Forelimb muscle (tissue), 1 donor: ENCODE measurements at places on chromosomes 3 and 15.

- no peak for DNase-seq
Observed at GRCh38 chr3:24222165-24222805, 272.4 kb downstream of the THRB start.

GRCh38 chr3:53139906-53140846 is 9.9 kb upstream of the RFT1 start:
- no peak for DNase-seq

DNA sequence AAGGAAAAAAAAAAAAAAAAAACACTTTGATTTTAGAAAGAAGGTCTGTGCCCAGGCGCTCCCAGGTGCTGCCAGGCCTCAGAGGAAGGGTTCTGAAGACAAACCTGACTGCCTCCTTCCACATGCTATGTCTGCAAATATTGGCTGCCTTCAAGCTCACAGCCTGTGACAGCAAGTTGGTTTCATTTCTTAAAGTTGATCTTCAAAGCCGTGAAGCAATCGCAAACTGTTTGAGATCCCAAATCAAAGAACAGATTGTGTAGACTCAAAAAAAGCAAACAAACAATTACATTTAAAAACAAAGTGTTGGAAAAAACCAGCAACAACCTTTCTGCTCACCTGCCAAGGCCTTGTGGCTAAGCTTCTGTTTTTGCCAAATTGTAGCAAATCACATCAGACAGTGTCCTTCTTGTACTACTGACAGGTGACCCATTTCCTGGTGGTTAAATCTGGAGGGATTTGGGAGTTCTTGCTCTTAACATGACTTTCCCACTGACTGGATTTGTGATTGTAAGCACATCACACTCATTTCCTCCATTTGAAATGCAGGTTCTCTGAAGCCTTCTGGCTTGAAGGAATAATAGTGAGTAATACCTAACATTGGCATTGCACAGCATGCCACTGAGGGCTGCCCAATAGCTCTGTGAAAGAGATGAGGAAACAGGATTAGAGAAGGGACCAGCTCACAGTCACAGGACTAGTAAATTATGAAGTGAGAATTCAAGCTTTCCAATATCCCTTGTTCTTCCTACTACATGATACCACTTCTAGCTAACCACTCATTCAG is 502.4 kb downstream of the LPP start:
- DNase-seq: no peak

DNA sequence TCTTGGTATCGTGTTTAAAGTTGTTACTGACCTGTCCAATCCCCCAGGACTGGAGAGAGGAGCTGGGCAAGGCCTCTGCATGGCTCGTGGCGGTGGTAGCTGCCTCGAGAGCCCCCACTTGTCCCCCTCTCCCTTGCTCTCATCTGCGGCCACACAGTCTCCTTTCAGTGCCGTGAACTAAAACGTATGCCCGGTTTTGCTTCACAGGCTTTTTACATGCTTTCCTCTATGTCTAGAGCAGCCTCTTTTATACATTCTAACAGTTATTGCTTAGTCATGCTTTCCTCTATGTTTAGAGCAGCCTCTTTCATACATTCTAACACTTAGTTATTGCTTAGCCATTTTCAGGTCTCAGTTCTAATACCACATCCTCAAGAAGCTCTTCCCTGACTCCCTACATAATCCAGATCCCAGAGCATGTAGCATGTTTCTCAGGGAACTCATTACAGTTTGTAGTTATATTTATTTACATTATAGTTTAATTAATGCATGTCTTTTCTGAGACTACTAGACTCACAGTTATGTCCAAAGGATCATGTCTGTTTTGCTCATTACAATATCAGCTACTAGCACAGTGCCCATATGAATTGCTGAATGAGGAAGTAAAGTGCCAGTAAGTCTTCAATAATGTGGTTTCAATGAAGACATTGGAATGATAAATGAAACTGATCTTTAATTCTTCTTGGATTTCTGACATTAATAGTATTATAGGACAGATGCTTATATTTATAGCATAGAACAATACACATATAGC is 66.5 kb upstream of the TBL1XR1 start:
- DNase-seq: no peak

GRCh38 chr3:99875581-99875928 is 57.9 kb downstream of the CMSS1 start:
- DNase-seq: no peak

- no peak for DNase-seq
Observed at GRCh38 chr3:10915376-10915775, 77.2 kb upstream of the SLC6A1 start.
